Glomerular endothelial cell (primary cell): ENCODE measurements at places on chromosomes 3 and 15. TPM values are rescaled to one million over a fixed set of nuclear protein-coding genes. Genes with fewer than 3 reads are reported as not detected.

DNA sequence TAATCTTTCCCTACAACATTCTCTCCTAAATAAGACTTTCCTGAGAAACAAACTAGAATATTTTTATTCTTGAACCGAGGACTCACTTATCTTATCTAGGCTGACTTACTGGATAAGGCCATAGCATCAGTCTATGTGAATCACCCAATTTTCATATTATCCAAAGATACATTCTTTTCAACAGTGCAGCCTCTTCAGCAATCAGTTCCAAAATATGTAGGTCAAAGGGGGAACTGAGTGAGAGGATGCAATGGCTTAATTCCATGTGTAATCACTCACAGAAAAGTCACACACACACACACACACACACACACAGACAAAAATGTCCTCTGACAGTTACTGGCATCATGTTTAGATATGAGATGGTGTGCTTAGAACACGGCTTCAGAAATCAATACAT is 31.5 kb upstream of the MECOM start:
- DNase-seq, result no peak

DNA sequence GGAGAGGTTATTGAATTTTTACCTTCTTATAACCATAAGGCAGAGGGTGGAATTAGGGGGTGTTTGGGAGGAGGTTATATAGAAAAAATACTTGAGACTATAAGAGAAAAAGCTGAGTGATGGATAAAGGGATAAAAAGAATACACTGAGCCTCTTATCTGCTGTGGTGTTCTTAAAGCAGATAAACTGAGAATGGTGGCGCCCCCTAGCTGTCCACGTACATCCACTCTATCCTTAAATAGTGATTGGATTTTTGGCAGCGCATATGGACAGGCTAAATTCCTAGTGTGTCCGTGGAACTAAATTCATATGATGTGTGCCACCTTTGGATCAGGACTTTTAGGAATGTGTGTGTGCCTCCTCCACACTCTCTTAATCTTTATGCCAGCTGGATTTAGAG is 121.1 kb downstream of the OXSM start:
- DNase-seq, result no peak

- no peak for DNase-seq
Observed at GRCh38 chr15:41794081-41794480, 19.8 kb downstream of the MAPKBP1 start.

DNA sequence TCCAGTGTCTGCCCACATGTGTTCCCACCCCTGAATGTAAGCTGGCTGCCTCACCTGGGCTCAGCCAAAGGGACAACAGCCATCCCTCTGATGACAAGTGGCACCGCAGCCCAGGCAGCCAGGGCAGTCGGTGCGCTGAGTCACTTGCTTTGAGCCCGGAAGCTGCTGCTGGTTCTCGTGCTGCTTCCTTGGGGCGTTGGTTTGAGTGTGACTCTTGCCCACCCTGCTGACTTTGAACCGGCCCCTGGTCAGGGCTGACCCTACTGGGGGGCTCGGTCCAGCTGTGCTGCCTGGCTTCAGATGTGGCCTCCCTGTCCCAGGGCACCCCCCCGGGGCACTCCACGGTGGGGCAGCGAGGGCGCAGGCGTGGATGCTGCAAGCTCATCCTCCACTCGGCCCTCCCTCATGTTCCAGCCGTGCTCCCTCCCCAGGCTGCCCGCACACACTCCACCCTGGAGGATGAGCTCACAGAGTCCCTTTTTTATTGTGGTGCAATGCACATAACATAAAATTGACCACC is 62.1 kb downstream of the EFCAB12 start:
- DNase-seq, result no peak

- DNase-seq, result no peak
Observed at GRCh38 chr15:60814062-60814461, 335.1 kb upstream of the ICE2 start.

DNA sequence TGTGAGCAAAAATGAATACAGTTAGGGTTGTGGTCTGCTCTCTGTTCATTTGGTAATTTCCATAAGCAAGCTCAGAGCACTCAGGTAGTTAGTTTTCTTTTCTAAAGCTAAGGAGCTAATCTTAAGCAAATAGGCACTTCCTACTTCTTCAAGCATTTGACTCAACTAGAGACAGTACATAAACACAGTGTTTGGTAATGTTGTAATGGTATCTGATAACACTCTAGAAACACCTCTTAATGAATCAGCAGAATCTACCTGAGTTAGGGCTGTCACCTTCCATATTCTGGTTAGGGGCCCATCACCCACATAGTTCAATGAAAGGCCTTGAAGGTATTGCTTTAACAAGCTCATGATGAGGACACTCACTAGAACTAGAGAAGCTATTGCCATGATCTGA is 83.1 kb downstream of the PLCH1 start:
- DNase-seq, result no peak

DNA sequence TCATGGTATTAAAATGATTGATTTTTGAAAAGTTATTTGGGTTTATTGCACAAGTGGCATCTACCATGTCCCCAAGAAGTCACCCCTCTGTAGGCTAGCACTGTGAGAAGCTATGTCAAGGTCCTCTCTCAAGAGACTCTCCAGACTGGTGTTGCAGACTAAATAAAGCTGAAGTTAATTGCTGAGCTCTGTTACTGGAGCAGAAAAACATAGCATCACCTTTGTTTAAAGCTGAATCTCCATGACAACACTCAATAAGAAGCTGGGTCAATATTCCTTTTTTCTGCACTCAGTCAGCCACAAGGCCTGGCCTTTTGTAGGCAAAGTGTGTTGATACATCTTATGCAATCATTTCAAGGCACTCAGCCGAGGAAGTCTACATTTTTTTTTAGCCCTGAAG is 806.6 kb upstream of the LMCD1 start:
- no peak for DNase-seq

GRCh38 chr15:92848852-92849598 is 51.1 kb upstream of the CHD2 start:
- no peak for DNase-seq

DNA sequence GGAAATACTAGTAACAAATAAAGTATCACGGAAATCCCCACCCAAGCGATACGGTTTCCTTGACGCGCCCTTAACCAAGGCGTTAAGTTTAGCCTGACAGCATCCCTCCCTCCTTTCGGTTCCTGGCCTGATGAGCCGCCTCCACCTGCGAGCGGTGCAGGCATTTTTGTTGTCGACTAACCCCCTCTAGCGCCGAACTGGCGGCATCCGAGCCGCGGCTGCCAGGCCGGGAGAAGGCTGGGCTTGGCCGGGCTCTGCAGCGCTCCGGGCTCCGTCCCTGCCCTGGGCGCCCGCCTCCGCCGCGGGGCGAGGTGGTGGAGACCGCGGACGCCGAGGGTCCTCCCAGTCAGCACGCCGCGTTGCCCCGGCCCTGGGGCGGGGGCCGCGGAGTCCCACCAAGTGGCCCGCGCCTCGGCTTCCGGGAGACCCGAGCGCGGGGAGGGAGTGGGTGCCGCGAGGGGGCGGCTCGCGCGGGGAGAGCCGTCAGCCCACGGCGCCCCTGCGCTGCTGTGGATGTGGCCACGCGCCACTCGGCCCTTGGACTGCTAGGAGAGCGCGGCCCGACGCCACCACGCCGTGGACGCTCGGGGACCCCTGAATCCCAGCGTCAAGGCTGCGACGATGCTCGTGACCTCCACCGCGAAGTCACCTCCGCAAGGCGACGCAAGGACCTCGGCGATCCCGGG is 1.1 kb upstream of the EPHA6 start:
- peak; percentile 9 for DNase-seq

GRCh38 chr3:101571028-101571895 is 2.7 kb upstream of the PCNP start:
- no peak for DNase-seq

DNA sequence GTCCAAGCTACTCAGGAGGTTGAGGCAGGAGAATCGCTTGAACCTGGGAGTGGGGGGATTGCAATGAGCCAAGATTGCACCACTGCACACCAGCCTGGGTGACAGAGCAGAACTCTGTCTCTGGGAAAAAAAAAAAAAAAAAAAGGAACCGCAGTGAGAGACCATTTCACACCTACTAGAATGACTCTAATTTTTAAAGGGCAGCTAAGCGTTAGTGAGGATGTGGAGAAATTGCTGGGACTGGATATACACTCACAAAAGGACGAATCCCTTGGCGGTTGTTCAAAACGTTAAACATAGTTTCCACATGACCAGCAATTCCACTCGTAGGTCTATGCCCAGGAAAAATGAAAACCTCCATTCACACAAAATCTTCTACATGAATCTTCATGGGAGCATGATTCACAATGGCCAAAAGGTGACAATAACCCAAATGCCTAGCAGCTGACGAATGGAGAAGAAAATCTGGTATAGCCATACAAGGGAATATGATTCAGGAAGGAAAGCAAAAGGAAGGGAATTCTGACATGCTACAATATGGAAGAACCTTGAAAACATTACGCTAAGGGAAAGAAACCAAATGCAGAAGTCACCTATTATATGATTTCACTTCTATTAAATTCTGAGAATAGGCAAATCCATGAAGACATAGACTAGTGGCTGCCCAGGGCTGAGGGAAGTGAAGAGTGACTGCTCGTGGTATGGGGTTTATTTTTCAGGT is 127.0 kb downstream of the CHSY1 start:
- DNase-seq, result no peak

DNA sequence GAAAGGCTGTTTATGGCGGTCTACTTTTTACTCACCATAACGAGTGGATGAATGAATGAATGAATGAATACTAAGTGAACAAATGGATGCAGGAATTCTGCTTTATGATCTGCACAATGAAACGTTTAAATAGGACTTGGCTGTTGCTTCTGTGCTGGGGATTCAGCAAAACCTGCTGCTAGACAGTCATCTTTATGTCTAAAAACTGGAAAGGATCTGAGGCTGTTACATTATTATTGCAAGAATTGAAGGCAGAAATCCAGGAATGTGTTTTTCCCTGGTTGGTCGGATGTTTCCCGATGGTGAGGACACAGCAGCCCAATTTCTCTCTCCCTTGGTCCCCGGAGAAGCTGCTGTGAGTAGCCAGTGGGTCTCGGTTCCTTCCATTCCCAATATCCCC is 94.2 kb downstream of the GABRG3 start:
- no peak for DNase-seq

DNA sequence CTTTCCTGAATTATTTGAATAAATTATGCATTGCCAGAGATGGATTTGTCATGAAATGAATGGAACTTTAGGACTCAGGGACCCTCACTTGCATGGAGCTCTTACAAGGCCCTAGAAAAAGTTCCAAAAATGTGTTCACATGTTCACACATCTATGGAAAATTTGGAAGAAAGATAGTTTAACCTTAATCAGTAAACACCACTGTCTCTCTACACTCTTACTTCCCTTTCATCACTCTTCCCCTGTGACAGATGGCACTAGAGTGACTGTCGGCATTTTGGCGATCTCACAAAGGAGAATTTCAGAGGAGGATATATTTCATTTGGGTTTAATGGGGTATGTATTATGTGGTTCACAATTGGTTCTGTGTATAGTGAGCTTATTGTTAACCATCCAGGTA is 600.8 kb downstream of the IGSF11 start:
- DNase-seq, result no peak

- DNase-seq, result no peak
Observed at GRCh38 chr3:129327510-129327909, 48.8 kb downstream of the HMCES start.

DNA sequence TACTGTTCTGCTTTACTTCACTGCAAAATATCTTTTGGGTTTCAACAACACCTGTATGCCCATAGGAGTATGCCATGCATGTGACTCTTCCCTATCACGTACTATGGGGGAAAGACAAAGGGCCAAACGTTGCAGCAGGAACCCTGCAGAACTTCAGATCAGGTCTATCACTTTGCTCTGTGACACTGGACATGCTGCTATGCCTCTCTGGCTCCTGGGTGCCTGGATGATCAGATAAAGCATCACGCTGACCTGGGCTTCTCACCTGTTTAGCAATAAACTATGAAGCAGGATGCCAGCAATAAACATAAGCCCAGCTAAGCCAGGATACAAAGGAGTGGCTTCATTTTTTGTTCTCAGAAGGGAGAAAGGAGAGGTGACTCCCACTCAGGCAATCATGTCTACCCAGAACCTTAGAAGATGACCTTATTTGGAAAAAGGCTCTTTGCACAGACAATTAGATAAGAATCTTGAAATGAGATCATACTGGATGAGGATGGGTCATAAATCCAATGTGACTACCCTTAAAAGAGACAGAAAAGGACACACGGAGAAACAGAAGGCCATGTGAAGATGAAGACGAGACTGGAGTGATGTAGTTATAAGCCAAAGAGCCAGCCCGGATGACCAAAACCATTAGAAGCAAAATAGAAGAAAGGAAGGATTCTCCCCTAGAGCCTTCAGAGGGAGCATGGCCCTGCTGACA is 19.3 kb downstream of the POMGNT2 start:
- DNase-seq, result no peak

GRCh38 chr3:189720736-189721417 is 89.7 kb downstream of the TP63 start:
- DNase-seq, result no peak

DNA sequence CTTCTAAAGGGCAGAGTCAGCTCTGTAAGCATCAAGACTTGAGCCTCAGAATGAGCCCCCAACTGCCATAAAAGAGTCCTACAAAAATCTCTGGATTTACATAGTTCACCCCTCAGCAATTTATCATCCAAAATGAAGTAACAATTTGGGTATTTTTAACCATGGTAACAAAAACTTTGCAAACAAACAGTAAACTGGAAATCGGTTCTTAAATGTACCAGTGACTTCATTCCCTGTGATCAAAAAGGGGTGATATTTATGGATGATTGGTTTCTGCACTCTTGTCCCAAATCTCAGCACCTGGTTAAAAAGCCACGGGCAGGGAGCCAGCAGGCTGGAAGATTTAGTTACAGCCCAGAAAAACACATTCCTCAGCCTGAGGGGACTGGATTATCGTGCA is 73.6 kb downstream of the TFG start:
- DNase-seq, result no peak

Gene PLA2G4B
- total RNA-seq, result 0.48 and 0.58 TPM in 2 replicates

Gene GOLGA6A
- total RNA-seq, result not detected in 2 replicates

Gene IL17RB
- total RNA-seq, result not detected in 2 replicates
